ENCODE measurements at places on chromosomes 6 and 20. TPM values are rescaled to one million over a fixed set of nuclear protein-coding genes. Genes with fewer than 3 reads are reported as not detected.

CST5 gene
- not detected for total RNA-seq

LINC00237 gene
- total RNA-seq, result not detected

PBOV1 gene
- total RNA-seq, result not detected

DYNLT2 gene
- 3.7 TPM for total RNA-seq

GINS1 gene
- total RNA-seq, result 0.30 TPM

PAQR8 gene
- 1.8 TPM for total RNA-seq

GABRR1 gene
- not detected for total RNA-seq

RIMS1 gene
- not detected for total RNA-seq

MUC21 gene
- total RNA-seq, result not detected

SRPK1 gene
- total RNA-seq, result 22.7 TPM

DEFB132 gene
- not detected for total RNA-seq

PSMB9 gene
- total RNA-seq, result 34.7 TPM

CHD6 gene
- total RNA-seq, result 122 TPM

MAPK13 gene
- total RNA-seq, result 45.1 TPM

TXLNB gene
- total RNA-seq, result 0.72 TPM

OPN5 gene
- total RNA-seq, result not detected

TRIM10 gene
- total RNA-seq, result not detected

RRAGD gene
- total RNA-seq, result 9.3 TPM

MDFI gene
- total RNA-seq, result not detected

FKBP5 gene
- total RNA-seq, result 25.7 TPM

ID4 gene
- not detected for total RNA-seq

GRM1 gene
- not detected for total RNA-seq

HLA-DOA gene
- total RNA-seq, result 16.2 TPM

KCNQ2 gene
- not detected for total RNA-seq

PRSS35 gene
- 0.33 TPM for total RNA-seq

IP6K3 gene
- total RNA-seq, result not detected

SLC17A9 gene
- total RNA-seq, result 19.1 TPM

PERP gene
- 1.6 TPM for total RNA-seq

C6orf58 gene
- total RNA-seq, result not detected

NKX2-4 gene
- total RNA-seq, result not detected

C6orf52 gene
- total RNA-seq, result not detected

POU3F2 gene
- total RNA-seq, result not detected

ARMH2 gene
- not detected for total RNA-seq

DEFB119 gene
- not detected for total RNA-seq

MYLK2 gene
- total RNA-seq, result not detected

PRR18 gene
- not detected for total RNA-seq

PHACTR2 gene
- 17.8 TPM for total RNA-seq

CAP2 gene
- not detected for total RNA-seq

TMEM217 gene
- 0.27 TPM for total RNA-seq

TMEM63B gene
- total RNA-seq, result 19.0 TPM

RSPO4 gene
- total RNA-seq, result 0.25 TPM

CST1 gene
- total RNA-seq, result not detected

GJA1 gene
- total RNA-seq, result not detected

B3GAT2 gene
- 0.05 TPM for total RNA-seq

GCNT2 gene
- total RNA-seq, result 0.79 TPM

SAMD10 gene
- total RNA-seq, result 8.6 TPM

HS3ST5 gene
- total RNA-seq, result not detected

ENPP5 gene
- total RNA-seq, result 0.33 TPM

SAMD3 gene
- 41.0 TPM for total RNA-seq

SOBP gene
- total RNA-seq, result 0.44 TPM

HLA-DMA gene
- 25.9 TPM for total RNA-seq

BPIFB1 gene
- total RNA-seq, result not detected

IL17F gene
- total RNA-seq, result not detected
